Astrocyte of the spinal cord (primary cell): ENCODE measurements at places on chromosomes 2 and 18.
A peak's percentile ranks its signal among the peaks of the same experiment; 100 is the strongest.

GRCh38 chr2:222418739-222419138 lies 5.6 kb upstream of the SGPP2 start:
- no peak for DNase-seq

DNA sequence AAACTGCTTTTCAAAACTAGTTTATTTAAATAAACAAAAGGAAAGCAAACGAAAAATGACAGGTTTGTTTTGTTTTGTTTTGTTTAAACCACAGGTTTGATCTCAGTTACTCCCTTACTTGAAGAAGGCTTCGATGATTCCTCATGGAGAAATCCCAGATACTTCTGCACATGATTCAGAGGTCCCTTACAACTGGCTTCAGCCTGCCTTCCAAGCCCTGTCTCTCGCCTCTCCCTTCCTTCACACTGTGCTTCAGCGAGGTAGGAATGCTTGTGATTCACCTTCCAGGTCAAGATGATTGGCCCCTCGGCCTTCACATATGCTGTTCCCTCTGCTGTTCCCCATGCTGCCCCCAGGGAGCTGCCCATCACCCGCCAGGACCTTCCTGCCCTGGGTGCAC lies 104.1 kb upstream of the ITGA6 start:
- DNase-seq, result no peak

DNA sequence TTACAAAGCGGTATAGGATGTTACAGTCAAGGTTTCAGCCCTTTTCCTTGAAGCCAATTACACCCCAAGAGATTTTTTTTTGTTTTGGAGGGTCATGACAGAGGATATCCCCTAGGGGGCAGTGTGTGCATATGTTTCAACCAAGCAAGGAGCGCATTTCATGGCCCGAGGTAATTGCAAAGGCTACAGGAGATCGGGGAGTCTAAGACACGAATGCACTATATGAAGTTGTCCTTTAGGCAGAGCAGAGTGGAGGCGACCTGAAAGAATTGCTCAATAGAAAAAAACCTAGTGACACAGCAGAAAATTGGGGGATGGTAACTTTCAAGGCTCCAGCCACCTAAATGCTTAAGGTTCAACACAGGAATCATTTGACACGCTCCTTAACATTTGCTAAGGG lies 219.8 kb upstream of the PARD3B start:
- DNase-seq, result peak; percentile 81

- DNase-seq, result no peak
Measured at GRCh38 chr2:108787216-108787541, 608 bp downstream of the CCDC138 start.

DNA sequence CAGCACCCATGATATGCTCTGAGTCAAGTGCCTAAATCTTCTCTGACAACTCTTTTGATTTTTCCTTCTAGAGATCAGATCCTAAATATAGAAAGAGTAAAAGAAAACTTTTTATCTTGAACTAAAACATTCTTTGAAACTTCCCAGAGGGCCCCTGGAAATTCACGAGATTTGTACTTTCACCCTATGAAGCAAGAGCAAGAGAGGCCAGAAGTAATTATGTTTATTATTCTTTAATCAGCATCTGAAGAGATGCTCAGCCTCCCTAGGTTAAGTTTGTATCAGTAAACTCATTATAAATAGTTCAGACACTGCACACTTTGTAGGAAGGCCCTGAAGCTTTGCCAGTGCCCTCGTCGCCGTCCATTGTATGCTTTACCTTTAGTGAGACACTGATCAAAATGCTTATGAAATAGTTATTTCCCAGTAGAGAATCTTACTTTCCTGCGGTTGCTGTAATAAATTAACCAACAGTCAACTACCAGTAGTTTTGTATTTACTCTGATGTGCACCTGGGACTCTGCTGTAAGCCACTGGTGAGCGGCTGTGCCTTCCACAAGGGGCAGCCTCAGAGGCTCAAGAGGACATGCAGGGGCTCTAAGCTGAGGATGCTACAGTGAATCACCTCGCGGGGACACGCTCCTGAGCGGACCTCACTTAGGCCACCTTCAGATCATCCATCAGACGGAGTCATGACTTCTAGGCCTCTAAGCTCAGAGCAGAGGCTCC lies 71.9 kb downstream of the BIN1 start:
- DNase-seq, result no peak

DNA sequence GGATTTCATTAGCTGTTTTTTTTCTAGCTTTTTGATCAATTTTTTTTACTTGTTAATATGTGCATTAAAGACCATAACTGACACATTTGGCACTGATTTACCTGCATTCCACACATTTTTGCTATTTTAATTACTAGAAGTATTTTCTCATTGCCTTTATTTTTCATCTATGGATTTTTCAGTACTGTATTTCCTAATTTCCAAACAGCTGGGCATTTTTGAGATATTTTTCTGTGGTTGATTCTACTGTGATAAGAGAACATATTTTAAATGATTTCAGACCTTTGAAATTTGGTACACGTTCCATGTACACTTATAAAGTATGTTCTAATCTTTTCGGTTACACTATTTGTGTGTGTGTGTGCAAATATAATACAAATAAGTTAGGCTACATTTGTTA lies 135.3 kb downstream of the PARD3B start:
- DNase-seq, result no peak

GRCh38 chr2:20501974-20502373 lies 55.1 kb downstream of the RHOB start:
- peak; percentile 90 for DNase-seq

DNA sequence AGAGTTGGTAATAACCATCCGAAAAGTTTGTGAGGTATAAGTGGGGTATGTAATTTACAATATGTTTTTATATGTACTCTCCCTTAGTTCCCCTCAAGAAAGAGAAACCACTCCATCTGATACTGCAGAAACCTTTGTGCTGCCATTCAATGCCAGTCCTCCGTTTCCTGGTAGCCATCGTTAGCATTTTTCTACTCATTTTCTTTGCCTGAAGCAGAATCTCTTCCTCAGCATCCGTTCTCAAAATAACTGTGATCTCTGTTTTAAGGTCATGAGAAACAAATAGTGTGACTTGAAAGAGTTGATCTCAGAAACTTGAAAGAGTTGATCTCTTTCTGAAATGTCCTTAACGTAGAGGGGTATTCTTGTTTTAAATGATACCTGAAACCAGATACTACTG lies 996 bp downstream of the PTCD3 start:
- DNase-seq, result no peak

- DNase-seq, result no peak
Measured at GRCh38 chr2:31748041-31748440, 167.3 kb upstream of the SRD5A2 start.

DNA sequence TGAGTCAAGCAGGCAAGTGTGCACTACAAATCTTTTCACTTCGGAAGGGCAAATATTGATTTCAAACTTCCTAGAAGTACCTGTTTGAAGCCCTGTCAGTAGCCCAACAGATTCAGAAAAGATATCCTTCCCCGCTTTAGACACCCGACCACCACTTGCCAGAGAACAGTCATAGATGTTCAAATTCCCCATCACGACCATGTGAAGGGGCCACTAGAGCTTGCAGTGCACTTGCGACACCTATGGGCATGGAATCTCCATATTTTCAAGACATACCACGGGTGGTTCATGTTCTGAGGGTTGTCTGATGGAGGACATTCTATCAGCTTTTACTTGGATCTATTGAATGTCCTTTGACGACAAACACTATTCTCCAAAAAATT lies 23.8 kb downstream of the GNLY start:
- no peak for DNase-seq

DNA sequence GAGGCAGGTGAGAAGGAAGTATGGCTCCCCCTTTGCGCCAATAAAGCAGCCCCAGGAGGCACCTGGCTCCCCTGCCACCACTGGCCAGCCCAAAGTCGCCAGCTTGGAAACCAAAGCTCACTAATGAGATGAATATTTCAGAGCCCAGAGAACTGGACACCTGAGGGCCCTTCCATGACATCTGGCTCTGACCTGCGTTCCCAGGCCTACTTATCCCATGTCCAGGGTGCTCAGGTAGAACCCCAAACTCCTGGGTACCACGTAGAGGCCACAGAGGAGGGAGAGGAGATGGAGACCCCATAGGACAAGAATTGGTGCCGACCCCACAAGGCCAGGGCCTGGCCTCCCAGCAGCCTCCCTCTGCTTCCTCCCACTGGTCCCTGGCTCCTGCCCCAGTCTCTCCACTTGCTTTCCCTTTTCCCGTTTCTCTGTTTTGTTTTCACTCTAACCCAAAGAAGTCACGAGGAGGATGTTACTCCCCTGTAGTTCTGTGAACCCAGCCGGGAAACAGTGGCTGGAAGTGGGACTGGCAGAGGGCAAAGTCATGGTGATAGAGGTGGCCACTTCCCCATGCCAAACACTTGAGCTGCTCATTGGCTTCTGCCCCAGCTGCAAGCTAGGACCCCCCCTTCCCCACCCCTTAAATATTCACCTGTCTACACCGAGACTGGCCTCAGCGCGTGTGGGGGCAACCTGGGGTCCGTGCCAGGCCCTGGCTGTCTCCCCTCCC lies 820 bp downstream of the TMBIM1 start:
- DNase-seq, result no peak

GRCh38 chr18:79952456-79952995 lies 1.1 kb upstream of the SLC66A2 start:
- DNase-seq, result no peak

DNA sequence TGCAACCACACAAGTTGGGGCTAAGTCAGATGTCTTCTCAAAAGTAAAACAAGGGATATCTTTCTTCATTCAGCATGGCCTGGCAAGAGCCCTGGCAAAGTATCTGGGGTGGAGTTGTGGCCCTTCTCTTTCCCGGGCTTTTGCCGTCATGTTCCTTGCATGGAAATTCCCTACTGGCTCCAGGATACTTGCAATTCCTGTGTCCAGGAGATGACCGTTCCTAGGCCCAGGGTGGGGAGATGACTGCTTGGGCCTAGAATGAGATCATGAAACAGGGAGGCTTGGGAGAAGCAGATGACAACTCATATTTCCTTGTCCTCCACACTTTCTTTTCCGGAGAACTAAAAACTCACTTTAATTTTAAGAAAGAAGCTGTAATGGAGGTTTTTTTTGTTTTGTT lies 60.9 kb downstream of the TGIF1 start:
- DNase-seq, result no peak

- peak; percentile 63 for DNase-seq
Measured at GRCh38 chr2:190607657-190608357, 41.1 kb upstream of the NAB1 start.

GRCh38 chr2:215929602-215930335 lies 83.6 kb downstream of the MREG start:
- DNase-seq, result peak; percentile 21
